ENCODE measurements at places on chromosomes 13 and 19.

DNA sequence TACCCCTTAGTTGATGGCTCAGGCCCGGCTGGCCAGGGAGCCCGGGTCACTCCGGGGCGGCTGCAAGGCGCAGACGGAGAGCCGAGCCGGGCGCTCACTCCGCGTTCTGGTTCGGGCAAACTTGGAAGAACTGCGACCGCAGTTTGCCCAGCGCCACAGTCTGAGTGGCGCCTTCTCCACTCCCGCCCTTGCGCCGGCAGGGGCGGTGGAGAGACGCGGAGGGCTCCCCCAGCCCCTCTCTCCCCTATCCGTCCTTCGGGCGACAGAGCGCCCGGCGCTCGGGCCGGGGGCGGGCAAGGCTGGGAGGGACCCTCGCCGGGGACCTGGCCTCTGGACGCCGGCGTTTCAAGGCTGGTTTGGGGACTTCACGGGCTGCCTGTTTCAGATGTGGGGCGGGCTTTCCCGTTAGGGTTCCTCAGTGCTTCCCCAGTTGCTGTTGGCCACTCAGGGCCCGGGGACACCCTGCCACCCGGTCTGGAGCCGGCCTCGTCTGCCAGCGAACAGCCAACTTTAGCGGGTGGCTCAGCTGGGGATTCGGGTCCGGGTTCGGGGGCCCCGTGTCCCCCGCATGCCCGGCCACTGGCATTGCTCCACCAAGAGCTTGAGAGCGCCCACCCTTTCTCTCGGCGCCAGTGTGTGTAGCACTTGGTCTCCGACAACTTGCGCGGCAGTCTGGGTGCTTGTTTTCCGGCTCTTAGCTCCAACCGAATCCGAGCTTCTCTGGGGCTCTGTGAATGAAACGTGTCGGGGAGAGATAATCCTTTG lies 1.5 kb downstream of the GPC6 start:
- peak; percentile 85 for DNase-seq

DNA sequence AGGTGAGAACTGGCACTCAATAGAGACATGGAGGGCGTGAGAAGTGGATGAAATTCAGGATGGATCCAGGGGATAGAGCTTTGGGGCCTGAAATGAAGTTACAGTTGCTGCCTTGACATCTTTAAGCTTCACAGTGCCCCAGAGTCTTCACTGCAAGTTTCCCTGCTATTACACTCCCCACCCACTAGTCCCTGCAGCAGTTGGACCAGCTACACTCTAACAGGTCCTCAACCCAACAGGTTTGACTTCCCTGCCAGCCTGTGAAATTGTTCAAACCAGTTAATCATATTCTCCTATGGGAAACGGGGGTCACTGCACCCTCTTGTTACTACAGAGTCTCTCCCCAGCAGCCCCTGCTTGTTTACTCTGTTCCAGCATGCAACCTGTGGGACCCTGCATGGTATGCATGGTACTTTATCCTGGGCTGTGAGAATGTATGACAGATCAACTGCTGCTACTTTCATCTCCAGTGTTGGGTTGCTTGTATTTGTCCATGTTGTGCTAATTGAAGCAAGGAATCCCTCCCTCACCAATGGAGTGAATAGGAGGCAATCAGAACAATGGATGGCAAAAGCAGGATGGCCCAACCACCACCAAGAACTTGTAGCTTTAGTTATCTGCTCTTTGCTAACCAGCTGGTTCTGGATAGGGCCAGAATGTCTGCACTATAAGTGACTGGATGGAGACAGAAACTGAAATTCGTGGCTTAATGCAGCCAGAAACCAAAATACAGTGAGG lies 314.2 kb downstream of the OLFM4 start:
- no peak for DNase-seq

DNA sequence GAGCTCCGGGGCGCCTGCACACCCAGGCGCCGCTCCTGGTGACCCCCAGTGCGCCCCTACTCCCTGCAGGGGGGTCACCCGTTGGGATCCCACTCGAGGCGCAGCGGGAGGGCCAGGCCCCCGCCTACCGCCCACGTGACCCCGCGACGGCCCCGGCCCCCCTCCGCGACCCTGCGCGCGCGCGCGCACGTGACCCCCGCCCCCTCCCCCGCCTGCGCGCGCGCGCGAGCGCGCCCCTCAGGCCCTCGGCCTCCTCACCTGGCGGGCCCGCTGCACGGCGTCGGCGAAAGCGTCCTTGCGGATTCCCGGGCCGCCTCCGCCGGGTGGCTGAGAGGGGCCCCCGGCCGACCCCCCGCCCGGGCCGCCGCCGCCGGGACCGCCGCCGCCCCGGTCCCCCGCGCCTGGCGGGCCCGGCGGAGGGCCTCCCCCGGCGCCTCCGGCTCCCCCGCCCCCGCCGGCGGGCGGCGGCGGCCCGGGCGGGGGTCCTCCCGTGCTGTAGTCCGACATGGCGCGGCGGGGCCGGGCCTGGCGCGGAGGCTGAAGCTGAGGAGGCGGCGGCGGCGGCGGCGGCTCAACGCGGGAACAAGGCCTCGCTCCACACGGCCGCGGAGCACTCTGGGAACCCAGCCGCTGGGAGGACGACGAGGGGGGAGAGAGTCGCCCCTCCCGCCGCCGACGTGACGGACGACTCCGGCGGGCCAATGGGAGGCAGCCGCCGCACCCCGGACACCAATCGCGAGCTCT lies at the start of gene KHSRP:
Gene KHSRP, minus strand, starts transcription at position 617 of the 744 bp plus-strand sequence. Its CDS starts 110 bp downstream, at position 507.
- no peak for DNase-seq

GRCh38 chr13:77981281-77981881 lies 62.8 kb upstream of the EDNRB start:
- DNase-seq = no peak

DNA sequence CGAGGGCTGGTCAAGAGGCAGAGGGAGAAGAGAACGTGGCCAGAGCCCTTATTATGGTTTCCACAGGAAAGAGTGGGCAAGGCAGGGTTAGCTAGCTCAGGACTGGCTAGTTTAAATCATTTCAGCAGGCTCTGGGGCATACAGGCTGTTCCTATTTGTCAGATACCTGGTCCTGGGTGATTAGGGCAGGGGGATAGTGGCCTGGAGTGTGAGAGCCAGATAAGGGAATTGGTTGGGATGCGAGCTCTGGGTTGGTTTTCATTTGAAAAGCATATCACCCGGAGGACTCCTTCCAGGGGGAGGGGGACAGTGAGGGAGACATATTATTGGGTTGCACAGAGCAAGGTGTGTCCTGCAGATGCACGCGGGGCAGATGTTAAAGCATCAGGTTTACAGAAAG lies 75.3 kb upstream of the CLDN10 start:
- no peak for DNase-seq

GRCh38 chr13:19810996-19811881 lies 28.5 kb upstream of the PSPC1 start:
- no peak for DNase-seq

DNA sequence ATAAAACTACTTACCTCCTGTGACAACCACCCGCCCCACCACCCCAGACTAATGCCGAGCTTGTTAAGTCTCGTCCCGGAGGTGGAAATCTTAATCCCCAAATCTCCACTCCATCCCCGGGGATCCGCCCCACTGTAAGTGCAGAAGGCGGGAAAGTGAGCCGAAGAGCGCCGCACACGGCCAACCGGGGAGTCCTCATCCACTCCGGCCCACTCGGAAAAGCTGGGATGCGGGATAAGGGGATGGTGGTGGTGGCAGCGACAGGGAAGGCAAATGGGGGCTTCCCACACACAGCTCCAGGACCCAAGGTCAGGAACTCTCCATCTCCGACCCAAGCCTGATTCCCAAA lies 621 bp downstream of the FBL start:
- peak; percentile 17 for DNase-seq

- DNase-seq = no peak
Measured at GRCh38 chr19:10871711-10872545, 575 bp downstream of the CARM1 start.

DNA sequence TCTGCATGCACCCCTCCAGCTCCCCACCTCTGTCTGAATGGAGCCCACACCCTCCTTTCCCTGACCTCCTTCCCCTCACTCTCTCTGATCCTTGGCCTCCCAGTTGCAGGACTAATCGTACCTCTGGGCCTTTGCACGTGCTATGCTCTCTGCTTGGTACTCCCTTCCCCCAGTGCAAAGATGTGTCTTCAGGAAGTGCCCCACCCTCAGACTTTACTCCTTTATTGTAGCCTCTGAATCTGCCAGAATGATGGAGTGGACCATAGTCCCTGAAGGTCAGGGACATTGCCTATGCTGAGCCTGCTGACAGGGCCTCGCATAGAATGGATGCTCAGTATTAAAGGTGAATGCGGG lies 1.3 kb upstream of the JUND start:
- no peak for DNase-seq

DNA sequence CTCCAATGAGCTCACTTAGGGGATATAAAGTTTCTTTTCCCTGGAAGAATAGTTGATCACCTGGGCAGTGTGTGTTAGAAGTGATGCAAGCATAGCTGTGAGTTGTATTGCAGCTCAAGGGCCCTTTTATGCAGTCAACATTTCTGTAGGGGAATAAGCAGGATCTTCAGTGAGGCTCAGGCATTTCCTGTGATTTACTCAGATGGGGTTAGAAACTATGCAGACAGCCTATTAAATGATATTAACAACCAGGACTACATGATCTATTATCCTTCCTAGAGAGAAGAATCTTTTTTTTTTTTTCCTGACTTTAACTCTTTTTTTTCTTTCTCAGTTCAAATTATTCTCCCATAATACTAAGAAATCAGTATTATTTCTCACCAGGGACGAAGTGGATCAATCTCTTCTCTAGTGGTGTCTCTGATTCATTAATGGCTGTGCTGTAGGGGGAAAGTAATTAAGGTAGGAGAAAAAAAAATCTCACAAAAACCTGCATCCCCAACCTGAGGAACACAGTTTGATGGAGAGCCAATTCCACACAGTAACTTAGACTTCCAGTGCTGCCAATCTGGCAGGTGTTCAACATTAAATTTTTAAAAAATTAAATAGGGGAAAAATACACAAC lies 126.4 kb upstream of the SLC10A2 start:
- no peak for DNase-seq

DNA sequence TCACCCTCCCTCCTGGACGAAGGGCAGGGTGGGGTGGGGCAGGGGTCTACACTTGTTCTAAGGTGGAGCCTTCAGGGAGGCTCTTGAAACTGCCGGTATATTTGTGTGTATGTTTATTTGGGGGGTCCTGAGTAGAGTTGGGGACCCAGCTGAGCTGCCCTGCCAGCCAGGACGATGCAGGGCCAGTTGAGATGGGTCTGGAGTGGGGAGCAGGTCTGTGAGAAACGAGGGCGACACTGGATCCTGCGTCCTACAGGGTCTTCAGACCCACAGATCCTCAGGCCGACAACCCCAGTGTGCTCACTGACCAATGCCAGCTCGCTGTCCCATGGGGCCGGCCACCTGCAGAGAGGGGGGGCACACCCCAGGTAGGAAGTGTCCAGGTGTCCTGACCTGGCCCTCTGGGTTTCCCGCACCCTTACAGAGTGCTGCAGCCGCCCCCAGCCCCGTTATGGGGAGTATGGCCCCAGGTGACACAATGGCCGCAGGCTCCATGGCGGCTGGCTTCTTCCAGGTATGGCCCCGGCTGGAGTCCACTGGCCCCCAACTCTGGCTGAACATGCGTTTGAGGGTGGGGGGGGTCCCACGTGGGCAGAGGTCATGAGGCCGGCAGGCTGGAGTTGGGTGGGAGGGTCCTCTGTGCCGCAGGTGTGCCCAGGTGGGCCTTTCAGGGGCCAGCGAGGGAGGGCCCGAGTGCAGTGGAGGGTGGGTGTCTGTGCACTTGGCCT lies 7.4 kb downstream of the ISYNA1 start:
- DNase-seq = no peak

Measured in COR-L47 (cell line).